Activated T-helper 1 cell treated with Interleukin-2 at 50 U/mL for 16 hours (primary cell): ENCODE measurements at places on chromosomes 7 and 10.

GRCh38 chr7:147941381-147941780, 649.2 kb upstream of the C7orf33 start:
- no peak for DNase-seq

- DNase-seq = no peak
Measured at GRCh38 chr7:96832092-96832662, 122.5 kb upstream of the SEM1 start.

DNA sequence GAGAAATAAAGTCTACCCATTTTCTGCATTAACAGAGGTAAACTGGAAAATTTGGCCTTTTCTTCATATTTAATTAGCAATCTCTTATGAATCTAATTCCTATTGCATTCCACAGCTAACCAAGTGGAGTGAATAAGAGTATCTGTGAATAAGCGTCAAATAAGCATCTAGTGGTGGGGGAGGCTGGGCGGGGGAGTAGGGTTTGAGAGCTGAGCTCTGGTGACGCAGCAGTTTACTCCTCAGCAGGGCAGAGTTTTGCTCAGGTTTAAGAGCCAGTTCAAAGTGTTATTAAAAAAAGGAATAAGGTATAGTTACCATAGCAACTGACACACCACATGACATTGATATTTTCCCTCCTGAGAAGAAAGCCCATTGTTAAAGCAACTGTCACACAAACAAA, 1346.8 kb upstream of the CELF2 start:
- DNase-seq = no peak

DNA sequence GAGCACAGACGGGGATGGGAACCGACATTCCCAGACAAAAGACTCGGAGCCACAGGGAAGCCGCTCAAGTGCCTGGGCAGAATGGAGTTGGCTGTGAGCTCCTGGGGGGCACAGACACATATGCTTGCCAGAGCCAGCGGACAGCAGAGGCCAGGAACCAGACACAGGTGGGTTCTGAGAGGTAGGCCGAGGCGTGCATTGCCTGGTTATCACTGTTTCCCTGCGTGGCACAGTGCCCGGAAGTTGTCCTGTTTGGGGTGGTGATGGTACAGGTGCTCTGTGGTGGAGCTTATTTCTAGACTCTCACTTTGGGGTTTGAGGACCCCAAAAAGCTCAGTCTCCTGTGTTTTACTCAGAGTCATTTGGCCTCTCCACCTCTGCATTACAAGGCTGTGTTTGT, 2.5 kb downstream of the PALD1 start:
- DNase-seq = no peak

- no peak for DNase-seq
Measured at GRCh38 chr7:47332681-47333553, 249.0 kb downstream of the TNS3 start.

DNA sequence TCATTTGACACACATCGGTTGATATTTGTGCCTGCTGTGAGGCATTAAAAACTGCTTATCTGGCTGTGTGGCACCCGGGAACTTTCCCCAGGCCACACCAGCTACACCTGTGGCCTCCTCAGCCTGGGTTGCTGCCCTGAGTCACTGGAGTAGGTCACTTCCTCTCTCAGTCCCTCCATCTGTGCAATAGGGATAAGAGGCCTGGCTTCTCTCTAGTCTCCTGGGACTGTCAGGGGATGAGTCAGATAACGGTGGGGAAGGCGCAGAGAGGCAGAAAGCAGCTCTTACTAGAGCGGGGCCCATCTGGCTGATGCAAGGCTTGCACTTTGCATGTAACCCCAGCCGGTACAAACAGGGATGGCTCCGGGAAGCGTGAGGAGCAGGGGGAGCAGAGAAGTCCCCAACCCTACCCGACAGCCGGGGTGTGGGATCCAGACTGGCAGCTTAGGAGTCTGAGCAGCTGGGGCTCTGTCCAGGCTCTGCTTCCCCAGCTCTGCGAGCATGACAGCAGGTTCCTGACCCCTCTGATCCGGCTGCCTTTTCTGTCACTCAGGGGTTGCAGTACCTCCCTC, 34.0 kb downstream of the DNAJB12 start:
- peak; percentile 46 for DNase-seq

DNA sequence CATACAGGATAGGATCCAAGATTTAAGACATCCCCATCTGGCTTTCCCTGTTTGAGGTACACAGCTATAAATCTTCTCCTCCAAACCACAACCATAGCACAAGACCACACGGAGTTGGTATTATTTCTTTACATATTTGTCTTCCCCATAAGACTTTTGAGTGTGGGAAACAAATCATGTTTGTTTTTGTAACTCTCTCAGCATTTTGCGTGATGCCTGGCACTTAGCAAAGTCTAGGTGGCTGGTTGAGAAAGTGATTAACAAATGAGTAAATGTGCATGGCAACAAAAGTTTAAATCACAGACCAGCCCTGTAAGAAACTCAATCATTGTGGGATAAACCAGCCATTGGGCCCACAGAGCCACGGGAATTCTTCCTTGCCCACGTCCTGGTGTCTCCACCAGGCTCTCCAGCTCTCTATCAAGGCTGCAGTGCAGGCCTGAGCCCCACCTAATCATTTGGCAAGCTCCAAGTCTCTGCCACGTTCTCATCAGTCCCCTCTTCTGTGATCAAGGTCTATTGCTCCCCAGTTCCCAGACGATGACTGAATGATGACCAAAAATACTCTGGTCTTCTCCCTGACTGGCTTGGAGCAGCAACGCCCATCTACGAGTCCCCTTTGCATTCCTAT, 317.8 kb downstream of the TNS3 start:
- no peak for DNase-seq

DNA sequence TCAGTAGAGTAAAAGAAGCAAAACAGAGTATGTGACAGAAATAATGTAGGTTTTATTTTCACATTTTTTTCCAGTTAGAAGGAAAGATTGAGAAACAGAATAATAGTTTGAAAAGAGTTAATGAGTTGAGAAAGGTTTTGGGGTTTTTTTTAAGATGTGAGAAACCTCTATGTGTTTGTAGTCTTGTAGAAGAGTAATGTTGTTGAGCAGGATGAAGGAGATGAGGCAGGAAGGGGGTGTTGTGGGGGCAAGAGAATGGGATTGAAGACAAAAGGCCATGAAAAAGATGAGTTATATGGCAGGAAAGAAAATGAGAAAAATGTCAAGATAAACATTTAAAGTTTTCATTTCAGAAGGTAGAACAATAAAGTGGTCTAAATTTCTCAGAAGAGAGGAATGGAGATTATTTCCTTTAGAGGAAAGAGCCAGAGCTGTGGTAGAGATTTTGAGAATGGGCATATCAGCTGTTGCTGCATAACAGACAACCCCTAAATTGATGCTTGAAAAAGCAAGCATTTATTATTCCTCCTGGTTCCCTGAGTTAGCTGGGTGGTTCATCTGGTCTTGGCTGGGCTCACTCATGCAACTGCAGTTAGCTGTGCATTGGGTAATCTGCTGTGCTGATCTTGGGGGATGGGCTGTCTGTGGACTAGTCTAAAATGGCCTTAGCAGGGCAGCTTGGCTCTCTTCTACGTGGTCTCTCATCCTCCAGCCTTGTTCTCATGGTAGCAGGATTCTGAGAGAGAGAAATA, 27.1 kb downstream of the PCGF5 start:
- DNase-seq = no peak

GRCh38 chr10:17004801-17005380, 124.7 kb downstream of the CUBN start:
- no peak for DNase-seq

- no peak for DNase-seq
Measured at GRCh38 chr7:158488181-158488971, 99.2 kb downstream of the PTPRN2 start.

GRCh38 chr10:74792726-74793125, 33.7 kb upstream of the KAT6B start:
- no peak for DNase-seq

GRCh38 chr7:55432939-55433784, 68.0 kb downstream of the LANCL2 start:
- DNase-seq = no peak

GRCh38 chr10:92873029-92873428, 24.7 kb downstream of the EXOC6 start:
- no peak for DNase-seq

DNA sequence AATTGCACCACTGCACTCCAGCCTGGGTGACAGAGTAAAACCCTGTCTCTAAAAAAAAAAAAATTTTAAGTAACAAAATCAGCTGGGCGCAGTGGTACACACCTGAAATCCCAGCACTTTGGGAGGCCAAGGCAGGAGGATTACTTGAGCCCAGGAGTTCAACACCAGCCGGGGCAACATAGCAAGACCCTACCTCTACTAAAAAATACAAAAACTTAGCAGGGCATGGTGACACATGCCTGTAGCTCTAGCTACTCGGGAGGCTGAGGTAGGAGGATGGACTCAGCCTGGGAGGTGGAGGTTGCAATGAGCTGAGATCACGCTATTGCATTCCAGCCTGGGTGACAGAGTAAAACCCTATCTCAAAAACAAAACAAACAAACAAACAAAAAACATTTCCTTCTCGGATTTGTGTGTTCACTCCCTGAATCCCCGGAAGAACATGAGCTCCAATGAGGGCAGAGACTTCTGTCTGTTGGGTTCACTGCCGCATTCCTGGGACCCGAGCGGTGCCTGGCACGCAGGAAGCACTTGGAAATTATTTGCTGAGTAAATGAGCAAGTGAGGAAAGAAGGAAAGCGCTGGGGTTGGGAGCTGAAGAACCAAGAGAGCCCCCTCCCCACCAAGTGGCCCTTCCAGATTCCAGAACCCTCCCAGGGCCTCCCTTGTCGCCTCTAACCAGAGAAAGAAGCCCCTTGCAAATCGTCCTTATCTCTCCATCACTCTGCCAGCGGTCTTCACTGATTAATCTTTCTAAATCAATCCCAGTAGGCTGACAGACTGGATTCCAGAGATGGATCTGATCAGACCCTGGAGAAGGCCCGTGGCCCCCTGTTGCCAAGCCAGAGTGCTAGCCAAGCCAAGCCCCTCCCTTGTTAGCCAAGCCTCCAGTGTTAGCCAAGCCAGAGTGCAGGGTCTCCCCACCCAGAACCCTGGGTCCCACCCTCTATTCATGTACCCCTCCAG, 6.2 kb downstream of the TNRC18 start:
- no peak for DNase-seq

DNA sequence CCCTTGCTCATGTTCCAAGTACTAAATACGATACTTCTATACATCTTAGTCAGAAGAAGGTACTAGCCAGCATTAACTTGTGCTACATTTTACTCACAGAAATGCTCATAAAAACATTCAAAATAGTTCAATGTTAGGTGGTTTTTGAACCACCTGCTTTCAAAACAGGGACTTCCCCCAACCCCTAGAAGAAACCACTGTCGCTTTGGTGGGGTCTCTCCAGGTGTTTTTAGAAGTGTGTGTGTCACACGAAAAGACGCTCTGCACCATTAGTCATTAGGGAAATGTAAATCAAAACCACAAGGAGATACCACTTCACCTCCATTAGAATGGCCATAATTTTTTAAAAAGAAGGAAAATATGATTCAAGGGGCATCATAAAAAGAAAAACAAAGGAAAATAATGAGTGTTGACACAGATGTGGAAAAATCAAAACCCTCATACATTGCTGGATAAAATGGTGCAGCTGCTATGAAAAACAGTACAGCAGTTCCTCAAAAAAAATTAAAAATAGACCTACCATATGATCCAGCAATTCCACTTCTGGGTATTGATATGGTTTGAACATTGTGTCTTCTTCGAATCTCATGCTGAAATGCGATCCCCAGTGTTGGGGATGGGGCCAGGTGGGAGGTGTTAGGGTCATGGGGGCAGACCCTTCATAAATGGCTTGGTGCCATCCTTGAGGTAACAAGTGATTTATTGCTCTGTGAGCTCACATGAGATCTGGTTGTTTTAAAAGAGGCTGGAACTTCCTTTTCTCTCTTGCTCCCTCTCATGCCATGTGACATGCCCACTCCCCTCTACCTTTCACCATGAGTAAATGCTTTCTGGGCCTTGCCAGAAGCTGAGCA, 74.2 kb downstream of the MALSU1 start:
- no peak for DNase-seq

DNA sequence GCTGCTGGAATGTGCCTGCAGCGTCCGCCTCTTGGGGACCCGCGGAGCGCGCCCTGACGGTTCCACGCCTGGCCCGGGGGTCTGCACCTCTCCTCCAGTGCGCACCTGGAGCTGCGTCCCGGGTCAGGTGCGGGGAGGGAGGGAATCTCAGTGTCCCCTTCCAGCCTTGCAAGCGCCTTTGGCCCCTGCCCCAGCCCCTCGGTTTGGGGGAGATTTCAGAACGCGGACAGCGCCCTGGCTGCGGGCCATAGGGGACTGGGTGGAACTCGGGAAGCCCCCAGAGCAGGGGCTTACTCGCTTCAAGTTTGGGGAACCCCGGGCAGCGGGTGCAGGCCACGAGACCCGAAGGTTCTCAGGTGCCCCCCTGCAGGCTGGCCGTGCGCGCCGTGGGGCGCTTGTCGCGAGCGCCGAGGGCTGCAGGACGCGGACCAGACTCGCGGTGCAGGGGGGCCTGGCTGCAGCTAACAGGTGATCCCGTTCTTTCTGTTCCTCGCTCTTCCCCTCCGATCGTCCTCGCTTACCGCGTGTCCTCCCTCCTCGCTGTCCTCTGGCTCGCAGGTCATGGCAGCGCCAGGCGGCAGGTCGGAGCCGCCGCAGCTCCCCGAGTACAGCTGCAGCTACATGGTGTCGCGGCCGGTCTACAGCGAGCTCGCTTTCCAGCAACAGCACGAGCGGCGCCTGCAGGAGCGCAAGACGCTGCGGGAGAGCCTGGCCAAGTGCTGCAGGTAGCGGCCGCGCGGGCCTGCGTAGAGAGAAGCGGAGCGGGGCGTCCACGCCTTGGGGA, 645 bp downstream of the SLC26A4 start:
- peak; percentile 11 for DNase-seq

- no peak for DNase-seq
Measured at GRCh38 chr7:11450281-11450680, 381.7 kb downstream of the THSD7A start.

DNA sequence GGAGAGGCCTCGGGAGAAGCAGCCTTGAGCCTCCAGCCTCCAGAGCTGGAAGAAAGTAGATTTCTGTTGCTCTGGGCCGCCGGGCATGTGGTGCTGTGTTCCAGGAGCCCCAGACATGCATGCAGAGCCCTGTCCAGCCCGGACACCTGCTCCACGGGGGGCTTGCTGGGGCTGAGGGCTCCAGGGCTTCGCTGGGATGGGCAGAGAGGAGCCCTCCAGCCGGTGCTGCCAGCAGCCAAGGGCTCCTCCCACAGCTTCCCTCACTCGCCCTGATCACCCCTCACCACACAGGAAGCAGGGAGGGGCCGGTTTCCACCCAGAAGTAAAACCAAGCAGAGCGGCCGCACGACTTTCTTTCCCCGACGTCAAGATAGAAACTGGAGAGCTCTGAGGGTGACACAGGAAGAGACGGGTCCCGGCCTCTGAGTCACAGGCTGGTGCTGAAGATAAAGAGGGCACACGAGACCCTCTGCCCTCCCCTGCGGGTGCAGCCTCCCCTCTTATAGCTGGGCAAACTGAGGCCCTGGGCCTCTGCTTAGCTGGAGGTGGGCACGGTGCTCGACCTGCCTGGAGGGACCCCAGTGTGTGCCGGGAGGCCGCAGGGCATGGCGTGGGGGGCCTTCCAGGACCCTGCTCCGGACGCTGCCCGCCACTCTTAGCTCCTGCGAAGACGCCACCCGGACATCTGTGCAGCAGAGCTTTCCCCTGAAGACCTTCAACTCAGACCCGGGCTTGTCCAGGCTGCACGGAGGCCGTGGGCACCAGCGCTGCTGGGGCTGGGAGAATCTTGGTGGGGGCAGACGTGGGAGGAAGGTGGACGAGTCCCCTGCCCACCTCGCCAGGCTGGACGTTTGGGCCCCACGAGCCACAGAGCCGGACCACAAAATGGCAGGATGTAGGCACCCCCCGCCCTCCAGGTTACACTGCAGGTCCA, 31.1 kb downstream of the ADAP1 start:
- peak; percentile 86 for DNase-seq

GRCh38 chr10:110149259-110149658, 58.1 kb upstream of the MXI1 start:
- DNase-seq = no peak
